ENCODE measurements at places on chromosomes 3 and 15.

DNA sequence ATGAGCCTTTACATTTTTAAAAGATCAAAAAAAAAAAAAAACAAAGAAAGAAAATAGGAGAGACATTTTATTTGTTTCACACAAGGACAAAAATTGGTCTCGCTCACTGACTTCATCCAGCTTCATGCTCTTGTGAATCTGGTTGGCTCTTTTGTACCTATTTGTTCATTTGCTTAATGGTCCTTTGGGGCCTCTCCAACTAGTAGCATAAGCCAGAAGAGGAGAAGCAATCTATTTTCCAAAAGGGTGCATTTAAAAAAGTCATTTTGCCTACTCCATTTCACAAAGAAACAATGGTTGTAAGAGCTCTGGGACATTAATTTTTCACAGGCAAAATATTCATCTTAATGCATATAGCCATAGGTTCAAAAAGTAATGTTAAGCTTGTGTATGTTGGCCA, 168.3 kb upstream of the ADAMTS9 start:
- DNase-seq: no peak

DNA sequence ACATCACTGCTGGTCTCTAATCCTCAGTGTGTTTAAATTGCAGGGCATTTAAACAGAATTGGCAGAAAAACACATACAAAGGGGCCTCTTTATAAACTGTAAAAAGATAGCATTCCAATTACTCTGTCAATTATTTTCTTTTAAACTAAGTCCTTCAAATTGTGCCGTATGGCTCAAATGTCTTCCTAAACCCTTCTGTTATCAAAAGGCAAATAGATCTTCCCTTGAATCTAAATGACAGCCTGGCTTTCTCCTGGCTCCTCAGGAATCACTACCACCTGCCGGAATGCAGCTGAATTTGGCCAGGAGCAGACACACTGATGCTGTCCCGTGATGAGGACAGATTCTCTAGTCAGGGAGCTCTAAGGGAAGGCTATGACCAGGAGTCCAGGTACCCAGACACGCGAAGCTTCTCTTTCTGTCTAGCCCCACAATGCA, 85.6 kb downstream of the IGF2BP2 start:
- DNase-seq: no peak

GRCh38 chr3:114314282-114314681, 20.5 kb downstream of the TIGIT start:
- DNase-seq: no peak

DNA sequence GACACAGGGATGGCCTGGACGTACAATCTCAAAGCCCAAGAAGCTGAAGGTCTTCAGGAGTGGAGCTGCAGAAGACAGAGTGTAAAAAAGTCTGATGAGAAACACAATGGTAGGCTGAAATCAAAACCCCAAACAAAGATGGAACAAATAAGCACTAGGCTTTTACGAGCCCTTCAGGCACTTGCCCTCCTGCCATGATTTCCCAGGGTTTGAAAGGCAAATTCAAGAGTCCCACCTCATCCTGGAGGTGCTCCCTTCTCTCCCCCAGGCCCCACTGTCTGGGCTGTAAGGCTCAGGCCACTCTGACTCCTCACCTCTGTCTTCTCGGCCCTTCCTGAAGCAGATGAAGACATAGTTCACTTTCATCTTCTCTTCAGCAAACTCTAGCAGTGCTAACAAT, 86.6 kb downstream of the RBPMS2 start:
- DNase-seq: no peak

GRCh38 chr3:44529927-44530326, 25.1 kb upstream of the ZKSCAN7 start:
- no peak for DNase-seq
